Activated T-cell treated with anti-CD3 and anti-CD28 coated beads, Interleukin-2, amount 50 U/mL, for 4 hours (primary cell): ENCODE measurements at places on chromosomes 16 and 17.

GRCh38 chr16:15641753-15642556 is 999 bp downstream of the MARF1 start:
- no peak for DNase-seq

GRCh38 chr17:29613352-29613837 is 9.3 kb downstream of the CORO6 start:
- peak; percentile 95 for DNase-seq

- DNase-seq, result no peak
Measured at GRCh38 chr16:57049678-57050077, 42.7 kb upstream of the CPNE2 start.

DNA sequence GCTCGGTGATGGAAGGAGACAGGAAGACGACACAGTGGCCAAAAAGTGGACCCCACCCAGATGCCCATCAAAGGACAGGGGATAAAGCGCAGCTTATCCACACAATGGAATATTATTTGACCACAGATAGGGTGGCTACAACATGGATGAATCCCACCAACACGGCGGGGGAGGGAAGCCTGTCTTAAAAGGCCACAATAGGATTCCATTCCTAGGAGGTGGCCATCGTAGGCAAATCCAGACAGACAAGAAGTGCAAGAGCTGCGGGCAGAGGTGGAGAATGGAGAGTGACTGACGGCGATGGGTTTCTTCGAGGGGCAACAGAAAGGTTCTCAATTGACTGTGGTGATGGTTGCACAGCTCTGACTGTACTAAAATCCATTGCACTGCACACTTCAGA is 16.0 kb downstream of the SLC38A8 start:
- no peak for DNase-seq

GRCh38 chr17:45277216-45277849 is 15.4 kb upstream of the SPATA32 start:
- DNase-seq, result peak; percentile 91

- DNase-seq, result no peak
Measured at GRCh38 chr17:18139949-18140348, 31.4 kb downstream of the MYO15A start.

- no peak for DNase-seq
Measured at GRCh38 chr16:12323007-12323758, 346.6 kb downstream of the SNX29 start.

DNA sequence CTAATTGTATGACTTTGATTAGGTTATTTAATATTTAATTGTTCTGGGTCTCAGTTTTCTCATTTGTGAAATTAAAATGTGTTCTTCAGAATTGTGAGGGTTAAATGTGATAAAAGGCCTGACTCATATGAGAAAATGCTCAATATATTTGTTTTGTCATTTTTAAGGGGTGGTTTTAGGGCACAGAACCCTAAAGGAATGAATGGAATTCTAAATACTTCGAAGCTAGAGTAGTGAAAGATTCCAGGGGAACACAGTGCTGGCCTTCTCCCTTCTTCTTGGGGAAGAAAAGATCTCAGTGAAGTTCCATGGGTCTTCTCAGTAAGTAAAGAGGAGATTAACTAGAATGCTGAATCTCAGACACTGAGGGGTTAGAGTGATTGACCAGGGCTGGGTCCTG is 3.9 kb upstream of the SMPD3 start:
- DNase-seq, result no peak

- DNase-seq, result no peak
Measured at GRCh38 chr17:77128896-77129567, 11.7 kb upstream of the SEC14L1 start.

DNA sequence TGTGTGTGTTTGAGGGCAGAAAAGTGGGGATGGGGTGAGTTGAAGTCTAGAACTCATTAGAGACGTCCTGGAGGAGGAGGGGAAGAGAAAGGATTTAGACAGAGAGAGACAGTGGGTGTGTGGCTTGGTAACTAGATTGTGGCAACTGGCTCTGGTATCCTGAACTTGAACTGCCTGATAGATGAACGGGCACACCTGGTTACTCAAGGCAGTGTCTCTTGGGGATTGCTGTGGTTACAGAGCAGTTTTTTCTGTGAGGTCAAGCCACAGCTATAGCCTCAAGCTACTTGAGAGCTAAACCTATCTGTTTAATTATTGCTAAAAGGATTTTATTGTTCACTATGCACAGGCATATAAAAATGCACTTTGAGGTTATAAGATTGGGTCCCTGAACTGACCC is 29.8 kb upstream of the MYH2 start:
- DNase-seq, result no peak

- DNase-seq, result no peak
Measured at GRCh38 chr17:45052052-45052772, 780 bp upstream of the DCAKD start.

GRCh38 chr16:88550246-88550661 is 19.9 kb upstream of the ZC3H18 start:
- no peak for DNase-seq

GRCh38 chr16:19112099-19112407 is 1.7 kb upstream of the ITPRIPL2 start:
- no peak for DNase-seq

GRCh38 chr16:50957056-50957455 is 194.0 kb downstream of the SALL1 start:
- DNase-seq, result no peak

DNA sequence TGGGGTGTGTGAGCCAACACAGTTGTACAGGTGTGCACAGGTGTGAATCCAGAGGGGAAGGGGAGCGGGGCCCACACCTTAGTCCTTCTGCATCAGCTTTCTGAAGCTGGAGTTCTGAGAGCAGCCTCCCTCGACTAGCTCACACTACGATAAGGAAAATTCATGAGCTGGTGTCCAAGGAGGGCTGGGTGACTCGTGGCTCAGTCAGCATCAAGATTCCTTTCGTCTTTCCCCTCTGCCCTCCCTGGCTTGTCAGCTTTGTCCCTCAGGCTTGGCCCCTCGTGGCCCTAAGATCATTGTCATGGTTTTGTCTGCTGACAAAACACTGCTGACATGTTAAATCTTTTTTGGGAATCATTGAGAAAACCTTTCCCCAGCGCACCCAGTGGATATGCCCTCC is 47.5 kb downstream of the OR1D5 start:
- DNase-seq, result no peak

DNA sequence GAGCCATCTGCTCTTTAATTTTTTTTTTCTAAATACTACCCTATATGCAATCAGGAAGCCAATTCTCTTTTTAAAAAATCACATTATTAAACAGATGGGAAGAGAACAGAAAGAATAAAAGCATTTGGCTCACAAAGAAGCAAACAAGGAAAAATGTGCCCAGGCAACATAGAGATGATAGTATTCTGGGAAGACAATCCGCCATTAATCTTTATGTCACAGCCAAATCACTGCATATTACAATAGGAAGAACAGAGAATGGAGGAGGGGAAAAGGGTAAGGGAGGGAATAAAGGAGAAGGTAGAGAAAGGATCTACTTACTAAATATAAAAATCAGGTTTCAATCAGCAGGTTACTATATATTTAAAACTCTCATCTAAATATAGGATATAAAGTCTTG is 34.3 kb downstream of the STAT5B start:
- no peak for DNase-seq

GRCh38 chr17:72565006-72565405 is 444.2 kb downstream of the SOX9 start:
- DNase-seq, result no peak

GRCh38 chr16:34803683-34804416 is 1344.4 kb downstream of the TP53TG3F start:
- DNase-seq, result no peak

DNA sequence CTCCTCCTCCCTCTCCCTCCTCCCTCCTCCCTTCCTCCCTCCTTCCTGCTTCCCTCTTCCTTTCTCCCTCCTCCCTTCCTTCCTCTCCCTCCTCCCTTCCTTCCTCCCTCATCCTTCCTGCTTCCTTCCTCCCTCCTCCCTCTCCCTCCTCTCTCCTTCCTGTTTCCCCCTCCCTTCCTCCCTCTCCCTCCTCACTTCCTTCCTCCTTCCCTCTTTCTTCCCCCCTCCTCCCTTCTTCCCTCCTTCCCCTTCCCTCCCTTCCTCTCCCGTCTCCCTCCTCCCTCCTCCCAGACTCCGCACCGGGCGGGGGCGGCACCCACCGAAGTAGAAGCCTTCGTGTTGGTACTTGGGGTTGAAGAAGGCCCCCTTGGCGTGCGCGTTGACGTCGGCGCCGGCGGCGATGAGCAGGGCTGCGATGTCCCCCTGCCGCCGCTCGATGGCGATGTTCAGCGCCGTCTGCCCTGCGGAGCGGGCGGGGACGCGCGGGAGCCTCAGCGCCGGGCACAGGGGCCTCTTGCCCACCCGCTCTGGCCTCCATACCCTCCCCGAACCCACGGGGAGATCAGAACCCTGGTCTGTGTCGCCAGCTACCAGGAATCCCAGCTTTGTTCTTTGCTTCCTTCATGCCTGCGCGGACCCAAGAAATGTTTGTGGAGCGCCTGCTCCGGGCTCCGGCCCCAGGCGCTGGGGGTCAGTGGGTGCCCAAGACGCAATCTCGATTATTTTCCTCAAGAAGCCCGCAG is 22.2 kb downstream of the TRPV3 start:
- peak; percentile 21 for DNase-seq

DNA sequence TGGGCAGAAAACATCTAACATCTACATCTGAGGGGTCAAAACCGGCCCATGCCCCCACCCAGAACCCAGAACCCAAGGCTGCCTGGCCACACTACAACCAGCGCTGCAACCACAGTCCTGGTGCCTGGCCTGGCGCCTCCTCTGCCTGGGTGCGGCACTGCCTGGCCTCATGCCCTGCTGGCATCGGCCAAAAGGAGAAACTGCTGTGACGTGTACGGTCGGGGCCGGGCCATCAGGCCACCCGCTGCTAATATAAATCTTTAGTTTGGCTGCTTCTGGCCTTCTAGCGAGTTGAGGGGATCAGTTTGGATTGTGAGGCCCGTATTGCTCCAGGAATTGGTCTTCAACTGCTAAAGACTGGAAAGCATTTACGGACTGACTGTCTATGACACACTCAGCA is 22.8 kb downstream of the TMEM204 start:
- no peak for DNase-seq

- no peak for DNase-seq
Measured at GRCh38 chr17:12457493-12457892, 208.2 kb upstream of the MYOCD start.

DNA sequence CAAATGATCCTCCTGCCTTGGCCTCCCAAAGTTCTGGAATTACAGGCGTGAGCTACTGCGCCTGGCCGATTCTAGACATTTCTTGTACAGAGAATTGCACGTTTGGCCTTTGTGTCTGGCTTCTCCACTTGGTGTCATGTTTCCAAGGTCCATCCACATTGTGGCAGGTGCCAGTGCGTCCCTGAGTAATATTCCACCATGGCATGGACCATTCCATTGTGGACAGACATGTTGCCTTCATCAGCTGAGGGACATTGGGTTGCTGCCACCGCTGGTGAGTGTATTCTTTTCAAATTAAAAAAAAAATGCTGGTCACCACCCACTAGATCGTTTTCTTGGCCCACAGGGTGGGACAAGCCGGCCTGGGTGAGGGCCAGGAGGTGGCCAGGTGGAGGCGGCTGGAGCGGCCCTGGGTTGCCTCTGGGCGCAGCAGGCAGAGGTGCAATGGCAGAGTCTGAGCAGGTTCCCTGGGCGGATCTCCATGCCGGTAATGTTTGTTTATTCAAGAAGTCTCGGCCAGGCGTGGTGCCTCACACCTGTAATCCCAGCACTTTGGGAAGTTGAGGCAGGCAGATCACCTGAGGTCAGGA is 274.1 kb downstream of the SEC14L1 start:
- no peak for DNase-seq

- no peak for DNase-seq
Measured at GRCh38 chr16:53440125-53440524, 5.9 kb downstream of the RBL2 start.

- DNase-seq, result no peak
Measured at GRCh38 chr17:44451016-44451627, 52.1 kb downstream of the GPATCH8 start.

DNA sequence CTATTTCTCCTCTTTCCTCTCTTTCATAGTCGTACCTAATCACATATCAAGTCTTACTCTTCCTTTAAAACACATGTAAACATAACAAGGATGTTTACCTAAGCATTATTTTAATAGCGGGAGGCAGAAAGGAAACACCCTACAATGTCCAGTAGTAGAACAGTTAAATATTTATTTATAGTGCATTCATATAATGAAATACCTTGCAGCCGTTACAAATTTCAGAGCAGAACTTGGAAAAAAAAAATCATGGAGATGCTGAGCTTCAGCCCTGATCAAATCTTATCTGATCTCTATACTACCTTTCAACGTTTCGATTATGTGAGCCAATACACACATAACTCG is 39.6 kb downstream of the GRB2 start:
- DNase-seq, result no peak

DNA sequence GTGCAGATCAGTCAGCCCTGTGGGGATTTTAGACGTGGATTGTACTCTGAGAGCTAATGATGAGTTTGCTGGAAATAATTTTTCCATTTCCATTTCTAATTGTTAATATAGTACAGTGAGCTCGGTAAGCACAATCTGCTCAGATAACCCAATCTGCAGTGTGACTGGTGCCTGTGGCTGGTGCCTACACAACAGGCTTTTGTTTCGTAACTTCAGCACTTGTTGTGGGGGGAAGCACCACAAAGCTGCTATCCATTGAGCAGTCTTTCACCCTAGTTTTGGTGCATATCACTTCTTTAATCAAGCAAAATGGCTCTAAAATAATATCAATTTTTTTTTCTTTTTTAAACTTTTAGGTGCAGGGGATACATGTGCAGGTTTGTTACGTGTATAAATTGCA is 534.9 kb upstream of the HSBP1 start:
- DNase-seq, result no peak

GRCh38 chr16:52553322-52553721 is 6.4 kb upstream of the TOX3 start:
- DNase-seq, result no peak

DNA sequence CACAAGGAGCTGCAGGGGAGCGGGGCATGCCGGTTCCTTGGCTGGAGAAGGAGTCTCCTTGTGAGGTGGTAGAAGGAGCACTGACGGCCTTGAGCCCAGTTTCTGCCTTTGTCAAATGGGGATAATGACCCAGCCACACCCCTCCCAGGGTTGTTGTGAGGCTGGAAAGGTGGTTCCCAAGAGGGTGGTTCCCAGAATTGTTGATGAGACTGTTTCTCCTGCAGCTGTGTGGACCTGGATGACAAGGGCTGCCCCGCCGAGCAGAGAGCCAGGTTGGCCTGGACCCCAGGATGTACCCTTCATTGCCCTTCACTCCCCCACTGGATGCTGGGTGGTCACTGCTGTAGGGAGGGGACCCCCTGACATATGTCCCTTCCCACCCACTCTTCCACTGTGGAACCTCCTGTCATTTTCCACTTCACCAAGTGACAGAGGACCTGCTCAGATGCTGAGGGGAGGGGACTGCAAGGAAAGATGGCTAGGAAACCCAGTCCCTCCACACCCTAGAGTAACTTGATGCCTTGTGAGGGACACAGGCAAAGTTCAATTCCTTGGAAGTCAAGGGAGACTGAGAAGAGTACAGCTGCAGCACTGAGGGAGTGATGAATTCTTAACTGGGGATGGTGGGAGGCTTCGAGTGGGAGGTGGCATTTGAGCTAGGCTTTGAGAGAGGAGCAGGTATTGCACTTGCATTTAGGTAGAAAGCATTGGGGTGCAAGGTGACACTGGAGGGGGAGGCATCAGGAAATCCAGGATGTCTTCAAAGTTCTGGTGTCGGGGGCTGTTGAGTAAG is 10.6 kb downstream of the MIEN1 start:
- no peak for DNase-seq
